Skin of body (tissue), 3 donors: ENCODE measurements at places on chromosomes 12 and 14. TPM values are rescaled to one million over a fixed set of nuclear protein-coding genes. Genes with fewer than 3 reads are reported as not detected.

The IFNG-AS1 gene
- 0.49 TPM for total RNA-seq

The RPGRIP1 gene
- total RNA-seq: 0.10 TPM

The TAS2R50 gene
- total RNA-seq: 6.1 TPM

The PIK3C2G gene
- total RNA-seq: 18.1 TPM

The SLC24A4 gene
- total RNA-seq: 0.49 TPM

The FITM1 gene
- 13.0 TPM for total RNA-seq

The RAD9B gene
- total RNA-seq: 0.79 TPM

The TDRD9 gene
- total RNA-seq: 0.39 TPM

The RGS6 gene
- total RNA-seq: 3.9 TPM

The PNN gene
- total RNA-seq: 38.3 TPM

The DLGAP5 gene
- 13.7 TPM for total RNA-seq

The CLEC4A gene
- total RNA-seq: 4.7 TPM

The GDF3 gene
- total RNA-seq: not detected

The TGFB3 gene
- total RNA-seq: 45.2 TPM

The OTOGL gene
- 0.30 TPM for total RNA-seq

The ASCL1 gene
- total RNA-seq: not detected

The CCDC59 gene
- total RNA-seq: 45.4 TPM

The HOMEZ gene
- total RNA-seq: 4.0 TPM

The STAT6 gene
- 82.7 TPM for total RNA-seq

The OVCH1 gene
- total RNA-seq: 0.30 TPM

The MIP gene
- total RNA-seq: not detected

The NANOG gene
- not detected for total RNA-seq
